ENCODE measurements at places on chromosomes 12 and 14. TPM values are rescaled to one million over a fixed set of nuclear protein-coding genes. Genes with fewer than 3 reads are reported as not detected.

- DNase-seq = peak; percentile 93
Observed at GRCh38 chr14:76956316-76957090, 72.0 kb downstream of the IRF2BPL start.

- DNase-seq = no peak
Observed at GRCh38 chr14:39268393-39268792, 34.7 kb downstream of the MIA2 start.

The TAS2R10 gene
- total RNA-seq = not detected

The GAS2L3 gene
- total RNA-seq = 17.1 TPM

DNA sequence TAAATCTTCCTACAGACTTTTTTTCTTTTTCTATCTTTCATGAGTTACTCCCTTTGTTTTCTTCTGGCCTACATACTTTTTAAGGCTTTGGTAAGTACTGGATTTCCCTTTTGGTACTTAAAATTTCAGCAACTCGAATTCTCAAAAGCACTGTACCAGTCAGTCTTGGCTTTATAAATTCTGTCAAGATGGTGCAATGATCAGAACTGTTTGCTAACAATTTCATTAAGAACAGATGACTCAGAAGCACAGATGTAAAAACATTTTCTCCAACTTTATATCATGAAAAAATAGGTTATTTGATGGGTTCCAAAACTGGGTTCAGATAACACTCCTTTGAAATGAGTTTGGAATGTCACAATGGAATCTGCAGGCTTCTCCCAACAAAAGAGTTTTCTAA, 1961.8 kb upstream of the FLRT2 start:
- no peak for DNase-seq

The RGS6 gene
- not detected for total RNA-seq

The SERPINA12 gene
- total RNA-seq = not detected

DNA sequence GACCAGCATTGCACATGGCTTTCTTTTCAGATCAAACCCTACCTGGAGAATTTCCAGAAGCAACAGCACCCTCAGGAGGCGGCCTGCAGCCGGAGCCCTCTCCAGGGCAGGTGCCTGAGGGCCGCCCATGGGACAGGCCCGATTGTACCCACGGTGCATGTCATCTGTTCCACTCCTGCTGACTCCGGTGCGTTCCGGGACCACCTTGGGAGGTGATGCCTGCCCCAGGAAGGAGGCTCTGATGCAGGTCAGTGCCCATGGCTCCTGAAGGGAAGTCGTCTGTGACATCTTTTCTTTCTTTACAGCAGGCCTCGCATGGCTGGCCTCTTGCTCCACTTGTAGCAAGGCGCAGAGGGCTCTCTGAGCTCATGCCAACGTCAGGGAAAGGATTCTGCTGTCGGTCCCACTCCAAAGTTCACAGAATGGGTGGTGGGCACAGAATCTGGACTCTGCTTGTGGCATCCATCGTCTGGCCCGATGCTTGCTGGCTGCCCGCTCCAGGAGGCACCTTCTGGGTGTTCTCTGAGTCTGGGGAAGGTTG, 160.7 kb upstream of the RTL1 start:
- no peak for DNase-seq

The GTF2A1 gene
- total RNA-seq = 46.0 TPM

DNA sequence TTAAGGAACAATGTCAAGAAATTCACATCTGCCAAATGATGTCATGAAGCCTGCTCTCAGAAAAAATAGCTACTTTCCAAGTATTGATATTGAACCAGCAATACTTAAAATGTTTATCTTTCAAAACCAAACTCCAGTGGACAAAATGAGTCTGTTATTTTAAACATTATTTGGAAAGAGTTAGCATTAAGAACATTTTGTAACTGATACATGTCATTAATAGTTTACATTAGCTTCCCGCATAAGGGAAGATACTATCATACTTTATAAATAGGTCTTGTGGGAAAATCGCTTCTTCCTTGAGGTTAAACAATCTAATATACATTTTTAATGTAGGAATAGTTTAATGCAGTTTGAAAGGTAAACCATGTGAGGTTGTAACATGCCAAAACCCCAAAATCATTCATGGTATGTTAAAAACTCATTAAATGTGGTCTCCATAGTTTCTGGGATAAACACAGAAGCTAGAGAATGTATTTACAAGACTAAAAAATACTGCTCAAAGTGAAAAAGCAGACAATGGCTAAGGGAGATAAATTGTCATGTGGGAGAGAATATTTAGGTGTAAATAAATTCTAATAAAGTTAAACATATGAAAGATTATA, 73.4 kb upstream of the ATP2B1 start:
- DNase-seq = no peak

The NANOG gene
- total RNA-seq = not detected

DNA sequence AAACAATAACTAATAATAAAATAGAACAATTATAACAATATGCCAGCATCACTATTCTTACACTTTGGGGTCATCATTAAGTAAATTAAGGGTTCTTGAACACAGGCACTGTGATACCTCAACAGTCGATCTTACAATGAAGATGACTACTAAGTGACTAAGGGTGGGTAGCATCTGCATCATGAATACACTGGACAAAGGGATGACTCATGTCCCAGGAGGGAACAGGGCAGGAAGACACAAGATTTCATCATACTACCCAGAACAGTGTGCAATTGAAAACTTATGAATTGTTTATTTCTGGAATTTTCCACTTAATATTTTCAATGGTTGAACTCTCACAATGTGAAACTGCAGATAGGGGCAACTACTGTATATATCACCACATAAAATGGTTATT, 19.7 kb downstream of the TSPAN19 start:
- DNase-seq = peak; percentile 53

- no peak for DNase-seq
Observed at GRCh38 chr12:131828671-131829355, 620 bp downstream of the MMP17 start.

GRCh38 chr12:1815108-1815507, 5.3 kb upstream of the LRTM2 start:
- no peak for DNase-seq

GRCh38 chr14:99944241-99944651, 121.0 kb upstream of the EVL start:
- no peak for DNase-seq

- DNase-seq = peak; percentile 98
Observed at GRCh38 chr12:122072031-122072970, 6.3 kb upstream of the MLXIP start.

The TRPV4 gene
- total RNA-seq = 1.8 TPM

- no peak for DNase-seq
Observed at GRCh38 chr14:92927349-92928257, 4.7 kb downstream of the CHGA start.

The EXD2 gene
- total RNA-seq = 16.0 TPM

DNA sequence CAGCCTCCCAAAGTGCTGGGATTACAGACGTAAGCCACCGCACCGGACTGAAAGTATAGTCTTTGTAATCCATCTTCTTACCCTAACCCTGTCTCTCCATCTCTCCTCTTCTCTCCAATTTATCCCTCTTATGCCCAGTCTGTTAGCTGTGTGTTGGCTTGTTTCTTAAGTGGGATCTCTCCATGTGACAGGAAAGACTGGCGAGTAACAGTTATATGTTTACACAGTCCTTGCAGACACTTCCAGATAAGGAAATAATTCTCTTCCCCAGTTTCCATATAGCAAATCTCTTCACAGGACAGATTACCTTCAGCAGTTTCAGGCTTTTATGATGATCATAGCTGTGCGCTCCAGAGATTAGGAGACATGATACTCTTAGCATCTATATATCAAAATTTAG, 16.0 kb upstream of the DIP2B start:
- no peak for DNase-seq

- no peak for DNase-seq
Observed at GRCh38 chr12:132429946-132430643, 59.9 kb upstream of the FBRSL1 start.

The SERPINA10 gene
- total RNA-seq = not detected

DNA sequence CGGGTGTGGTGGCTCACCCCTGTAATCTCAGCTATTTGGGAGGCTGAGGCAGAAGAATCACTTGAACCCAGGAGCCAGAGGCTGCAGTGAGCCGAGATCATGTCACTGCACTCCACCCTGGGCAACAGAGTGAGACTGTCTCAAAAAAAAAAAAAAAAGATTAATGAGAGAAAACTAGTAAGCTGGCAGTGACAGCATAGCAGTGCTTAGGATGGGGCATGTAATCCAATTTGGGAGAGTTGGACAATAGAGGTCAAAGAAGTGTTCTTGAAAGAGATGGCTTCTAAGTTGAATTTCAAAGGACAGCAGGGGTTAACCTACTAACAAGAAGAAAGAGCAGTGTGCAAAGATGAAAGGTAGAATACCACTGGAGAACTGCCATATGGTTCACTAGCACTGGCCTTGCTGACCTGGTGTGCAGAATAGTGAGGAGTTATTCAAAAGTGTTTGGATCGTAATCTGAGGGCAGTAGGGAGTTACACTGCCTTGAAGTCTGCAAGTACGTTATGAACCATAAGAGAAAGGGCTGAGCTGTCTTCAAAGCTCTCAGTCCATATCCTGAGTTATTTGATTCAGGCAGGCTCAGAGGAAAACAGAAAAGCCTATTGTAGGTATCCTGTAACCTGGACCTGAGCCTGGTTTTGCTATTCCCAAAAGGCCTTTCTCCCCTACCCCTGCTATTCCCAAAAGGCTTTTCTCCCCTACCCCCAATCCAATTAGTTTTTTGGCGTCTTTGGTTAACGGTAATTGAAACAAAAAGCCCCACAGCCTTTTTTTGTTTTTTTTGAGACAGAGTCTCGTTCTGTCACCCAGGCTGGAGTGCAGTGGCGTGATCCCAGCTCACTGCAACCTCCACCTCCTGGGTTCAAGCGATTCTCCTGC, 3.4 kb downstream of the XPOT start:
- no peak for DNase-seq

GRCh38 chr14:23310546-23310945, 3.9 kb downstream of the BCL2L2 start:
- DNase-seq = no peak

DNA sequence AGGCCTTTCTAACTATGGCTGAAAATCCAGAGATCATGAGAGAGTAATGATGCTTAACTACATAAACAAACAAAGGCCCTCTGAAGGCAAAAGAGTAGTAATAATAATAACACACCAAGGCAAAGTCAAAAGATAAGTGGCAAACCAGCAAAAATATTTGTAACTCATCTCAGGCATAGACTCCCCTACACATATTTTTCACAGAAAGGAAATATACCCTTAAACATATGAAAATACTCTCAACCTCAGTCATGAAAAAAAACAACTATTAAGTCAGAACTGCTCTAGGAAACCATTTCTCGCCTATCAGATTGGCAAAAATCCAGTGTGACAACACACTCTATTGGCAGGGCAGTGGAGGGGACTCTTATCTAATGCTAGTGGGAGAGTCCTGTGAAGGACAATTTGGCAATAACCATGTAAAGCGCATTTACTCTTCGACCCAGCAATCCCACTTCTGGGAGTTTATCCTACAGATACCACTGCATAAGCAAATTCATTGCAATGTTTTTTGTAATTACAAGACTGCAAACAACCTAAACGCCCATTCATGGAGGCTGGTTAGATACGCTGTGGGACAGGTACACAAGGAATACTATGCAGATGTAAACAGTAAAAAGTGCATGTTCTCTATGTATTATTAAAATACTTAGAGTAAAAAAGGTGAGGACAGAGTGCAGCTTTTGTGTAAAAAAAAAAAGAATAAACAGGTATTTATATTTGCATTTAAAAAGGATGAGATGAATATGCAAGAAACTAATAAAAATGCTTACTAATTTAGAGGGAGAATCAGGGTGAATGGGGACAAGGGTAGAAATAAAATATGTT, 26.0 kb upstream of the IL22 start:
- no peak for DNase-seq

GRCh38 chr14:67653651-67654280, 20.7 kb downstream of the VTI1B start:
- no peak for DNase-seq

GRCh38 chr12:79850610-79851299, 84.1 kb downstream of the PPP1R12A start:
- no peak for DNase-seq

The CCDC196 gene
- total RNA-seq = not detected

The FOXG1 gene
- not detected for total RNA-seq

DNA sequence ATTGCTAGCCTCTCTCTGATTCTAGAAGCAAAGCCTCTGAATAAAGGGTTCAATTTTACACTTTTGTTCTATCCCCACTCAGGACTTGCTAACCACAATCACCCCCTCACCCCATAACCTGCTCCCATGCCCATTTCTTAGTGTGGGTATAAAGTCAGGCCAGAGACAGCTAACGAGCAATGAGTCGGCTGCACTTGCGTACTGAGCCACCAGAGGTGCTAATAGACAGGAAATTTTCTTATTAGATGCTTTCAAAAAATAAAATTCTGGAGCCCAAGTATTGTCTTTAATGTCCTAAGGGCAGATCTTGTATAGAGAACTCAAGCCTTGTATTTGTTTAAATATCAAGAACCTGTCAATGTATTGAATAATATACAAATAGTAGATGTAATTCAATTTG, 256.9 kb downstream of the SYT1 start:
- no peak for DNase-seq

The VWF gene
- total RNA-seq = 0.18 TPM

DNA sequence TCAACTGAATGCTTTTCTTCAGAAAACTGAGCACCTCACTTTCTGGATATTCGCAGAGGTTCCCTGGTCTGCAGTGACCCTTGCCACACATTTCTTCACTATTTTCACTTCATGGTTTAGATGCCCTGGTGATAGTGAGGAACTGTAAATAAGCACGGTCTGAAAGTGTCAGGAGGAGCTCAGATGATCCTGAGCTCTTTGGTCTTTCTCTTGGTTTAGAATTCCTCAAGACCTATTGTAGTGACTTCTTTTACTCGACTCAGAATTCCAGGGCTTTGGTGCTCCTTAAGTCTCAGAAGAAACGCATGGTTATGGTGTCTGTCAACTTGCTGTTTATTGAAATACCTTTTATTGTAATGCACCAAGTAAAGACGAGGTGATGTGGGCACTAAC, 84.0 kb downstream of the SAMD4A start:
- no peak for DNase-seq

GRCh38 chr12:31603546-31604009, 12.6 kb upstream of the DENND5B start:
- DNase-seq = no peak

All from HFFc6 (cell line).